ENCODE measurements at places on chromosomes 7 and 10.

DNA sequence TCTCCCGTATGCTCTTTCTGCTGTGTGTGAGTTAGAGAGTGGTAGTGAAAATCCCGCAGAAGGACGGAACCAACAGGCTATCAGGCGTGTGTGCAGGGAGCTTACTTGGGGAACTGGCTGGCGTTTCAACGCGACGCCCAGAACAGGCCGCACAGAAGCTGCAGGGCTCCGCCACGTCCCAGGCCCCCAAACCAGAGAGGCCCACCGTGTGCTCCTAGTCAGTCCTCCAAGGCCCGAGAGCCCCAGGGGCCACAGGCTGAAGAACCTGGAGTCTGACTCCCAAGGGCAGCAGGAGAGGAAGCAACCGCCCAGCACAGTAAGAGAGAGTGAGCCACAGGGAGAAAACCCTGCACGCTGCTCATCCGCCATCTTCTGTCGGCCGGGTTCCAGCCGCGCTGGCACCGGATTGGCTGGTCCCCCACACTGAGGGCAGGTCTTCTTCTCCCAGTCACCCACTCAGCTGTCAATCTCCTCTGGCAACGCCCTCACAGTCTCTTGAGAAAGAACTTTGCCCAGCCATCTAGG lies 730.6 kb upstream of the VSTM2A start:
- H3K4me3 ChIP-seq: no peak overlapping the region
- no peak for DNase-seq
- H3K27me3 ChIP-seq: no peaks in the 10 kb centered on the region

GRCh38 chr7:122572706-122573105 lies 126.2 kb downstream of the RNF133 start:
- DNase-seq: no peak
- H3K27me3 ChIP-seq: no peaks in the 10 kb centered on the region
- no peak overlapping the region for H3K27ac ChIP-seq
- no peaks in the 10 kb centered on the region for H3K4me1 ChIP-seq
- H3K36me3 ChIP-seq: no peaks in the 10 kb centered on the region
- no peak overlapping the region for H3K4me3 ChIP-seq

DNA sequence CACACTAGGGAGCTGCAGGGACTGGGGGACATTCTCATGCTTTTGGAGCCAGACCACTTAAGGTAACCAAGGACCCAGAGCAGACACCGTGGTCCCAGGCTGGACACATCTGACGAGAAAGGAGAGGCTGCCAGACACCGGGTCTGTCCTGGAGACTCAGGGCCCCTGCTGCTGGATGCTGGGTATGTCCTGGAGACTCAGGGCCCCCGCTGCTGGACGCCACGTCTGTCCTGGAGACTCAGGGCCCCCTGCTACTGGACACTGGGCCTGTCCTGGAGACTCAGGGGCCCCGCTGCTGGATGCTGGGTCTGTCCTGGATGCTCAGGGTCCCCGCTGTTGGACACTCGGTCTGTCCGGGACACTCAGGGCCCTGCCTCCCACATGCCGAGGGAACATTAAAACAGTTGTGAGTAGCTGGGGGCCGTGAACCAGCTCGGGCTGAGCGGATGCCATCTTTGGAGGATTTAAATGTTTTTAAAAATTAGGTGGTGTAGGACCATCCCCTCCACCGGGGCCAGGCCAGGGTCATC lies 249.7 kb downstream of the DNAJB6 start:
- peaks cover 24% of the 10 kb centered on the region for H3K27me3 ChIP-seq
- H3K4me3 ChIP-seq: no peak overlapping the region
- no peak overlapping the region for H3K27ac ChIP-seq
- no peaks in the 10 kb centered on the region for H3K36me3 ChIP-seq
- no peak for DNase-seq

- H3K36me3 ChIP-seq: peaks cover 25% of the 10 kb centered on the region
- no peaks in the 10 kb centered on the region for H3K27me3 ChIP-seq
- H3K4me1 ChIP-seq: no peaks in the 10 kb centered on the region
- no peak for DNase-seq
- no peak overlapping the region for H3K4me3 ChIP-seq
- H3K27ac ChIP-seq: no peak overlapping the region
These were observed 13.6 kb downstream of the EIF4EBP2 start for GRCh38 chr10:70417568-70417967.

DNA sequence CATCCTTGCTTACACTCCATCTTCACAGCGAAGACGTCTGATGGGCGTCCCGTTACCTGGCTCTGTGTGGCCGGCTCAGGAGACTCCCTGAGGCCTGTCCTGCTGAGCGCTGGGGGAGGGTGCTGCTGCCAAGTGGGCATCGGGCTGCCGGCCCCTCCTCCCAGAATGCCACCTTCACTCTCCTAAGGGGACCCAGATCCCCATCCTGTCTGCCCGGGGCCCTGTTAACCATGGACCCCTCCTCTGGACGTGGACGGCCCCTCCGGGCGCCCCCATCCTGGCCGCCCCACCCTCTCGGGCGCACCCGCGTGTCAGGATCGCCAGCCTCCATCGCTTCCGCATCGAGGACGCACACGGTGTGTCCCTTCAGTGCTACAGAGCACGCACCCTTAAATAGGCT lies 7.3 kb upstream of the FOXL3 start:
- H3K36me3 ChIP-seq: no peaks in the 10 kb centered on the region
- no peaks in the 10 kb centered on the region for H3K4me1 ChIP-seq
- no peaks in the 10 kb centered on the region for H3K27me3 ChIP-seq
- no peak overlapping the region for H3K4me3 ChIP-seq

- H3K36me3 ChIP-seq: no peaks in the 10 kb centered on the region
- no peak overlapping the region for H3K4me3 ChIP-seq
- no peak for DNase-seq
These were observed 48.6 kb upstream of the KIF5B start for GRCh38 chr10:32104622-32105509.

- no peak for DNase-seq
- H3K4me3 ChIP-seq: no peak overlapping the region
- H3K27me3 ChIP-seq: no peaks in the 10 kb centered on the region
- no peaks in the 10 kb centered on the region for H3K36me3 ChIP-seq
These were observed 55.4 kb downstream of the CRPPA start for GRCh38 chr7:16365952-16366351.

DNA sequence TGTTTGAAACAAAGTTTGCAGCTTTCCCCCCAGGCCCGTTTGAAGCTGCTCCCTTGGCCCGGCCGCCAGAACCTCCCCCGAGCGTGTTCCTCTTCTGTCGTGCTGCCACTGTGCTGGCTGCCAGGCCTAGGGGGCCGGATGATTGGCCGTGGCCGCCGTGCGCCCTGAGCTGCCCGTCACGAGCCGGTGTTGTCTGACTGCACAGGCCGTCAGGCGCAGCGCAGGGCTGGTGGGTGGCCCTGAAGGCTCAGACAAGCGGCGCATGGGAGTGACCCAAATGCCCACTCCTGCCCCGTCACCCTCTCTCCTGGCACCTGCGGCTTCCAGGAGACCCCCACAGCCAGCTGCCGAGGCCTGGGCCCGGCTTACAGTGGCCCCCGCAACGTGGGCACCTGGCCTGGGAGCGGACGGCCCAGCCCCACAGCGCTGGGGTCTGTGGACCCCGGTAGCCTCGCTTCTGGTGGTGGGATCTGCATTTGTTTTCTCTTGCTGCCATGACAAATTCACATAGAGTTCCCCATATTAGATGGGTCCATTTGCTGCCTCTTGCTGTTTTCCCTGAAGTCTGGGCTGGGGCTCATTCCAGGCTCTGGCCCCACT lies 13.1 kb downstream of the JAKMIP3 start:
- no peak overlapping the region for H3K27ac ChIP-seq
- H3K36me3 ChIP-seq: no peaks in the 10 kb centered on the region
- no peaks in the 10 kb centered on the region for H3K4me1 ChIP-seq
- H3K4me3 ChIP-seq: no peak overlapping the region
- H3K27me3 ChIP-seq: no peaks in the 10 kb centered on the region
- DNase-seq: no peak

DNA sequence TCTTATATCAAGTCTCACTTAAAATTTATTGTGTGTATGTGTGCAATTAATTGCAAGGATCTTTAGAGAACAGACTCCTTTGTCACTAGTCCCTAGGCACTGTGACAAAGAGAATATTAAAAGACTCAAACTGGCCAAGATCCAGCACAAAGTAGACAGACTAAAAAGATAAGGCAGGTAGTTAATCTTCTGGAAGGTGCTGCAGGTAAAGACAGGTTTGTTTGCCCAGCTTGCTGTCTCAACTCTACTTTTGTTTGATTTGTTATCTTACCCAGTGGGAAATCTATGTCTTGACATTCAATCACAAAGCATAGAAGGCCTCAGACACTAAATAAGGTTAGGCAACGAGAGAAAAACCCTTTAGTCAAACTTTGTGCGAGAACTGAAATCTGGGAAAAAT lies 807.9 kb upstream of the LRRN3 start:
- H3K27ac ChIP-seq: no peak overlapping the region
- no peak overlapping the region for H3K4me3 ChIP-seq
- H3K36me3 ChIP-seq: no peaks in the 10 kb centered on the region
- no peak for DNase-seq

DNA sequence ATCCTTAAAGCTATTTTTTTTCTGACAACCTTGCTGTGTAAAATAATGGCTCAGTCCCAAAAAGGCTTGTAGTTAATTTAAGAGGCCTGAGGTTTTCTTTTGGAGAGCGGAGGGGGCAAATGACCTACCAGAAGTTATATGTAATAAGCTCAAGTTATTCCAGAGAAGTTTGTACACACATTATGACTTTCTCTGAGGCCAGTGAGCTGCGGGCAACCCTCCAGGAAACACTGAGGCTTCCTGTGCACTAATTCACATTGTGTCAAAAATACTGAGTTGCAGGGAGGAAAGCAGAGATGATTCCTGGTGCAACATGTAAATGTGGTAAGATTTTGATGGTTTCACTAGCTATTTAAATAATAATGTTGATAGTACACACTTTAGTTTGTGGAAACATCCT lies 188.6 kb downstream of the DIP2C start:
- no peak overlapping the region for H3K4me3 ChIP-seq
- no peaks in the 10 kb centered on the region for H3K36me3 ChIP-seq
- DNase-seq: peak; percentile 23
- no peak overlapping the region for H3K27ac ChIP-seq
- H3K4me1 ChIP-seq: peaks cover 14% of the 10 kb centered on the region

- H3K27me3 ChIP-seq: no peaks in the 10 kb centered on the region
- H3K27ac ChIP-seq: no peak overlapping the region
- no peak overlapping the region for H3K4me3 ChIP-seq
- H3K36me3 ChIP-seq: peaks cover 3% of the 10 kb centered on the region
- no peaks in the 10 kb centered on the region for H3K4me1 ChIP-seq
These were observed 21.1 kb downstream of the BTRC start for GRCh38 chr10:101375076-101375475.

DNA sequence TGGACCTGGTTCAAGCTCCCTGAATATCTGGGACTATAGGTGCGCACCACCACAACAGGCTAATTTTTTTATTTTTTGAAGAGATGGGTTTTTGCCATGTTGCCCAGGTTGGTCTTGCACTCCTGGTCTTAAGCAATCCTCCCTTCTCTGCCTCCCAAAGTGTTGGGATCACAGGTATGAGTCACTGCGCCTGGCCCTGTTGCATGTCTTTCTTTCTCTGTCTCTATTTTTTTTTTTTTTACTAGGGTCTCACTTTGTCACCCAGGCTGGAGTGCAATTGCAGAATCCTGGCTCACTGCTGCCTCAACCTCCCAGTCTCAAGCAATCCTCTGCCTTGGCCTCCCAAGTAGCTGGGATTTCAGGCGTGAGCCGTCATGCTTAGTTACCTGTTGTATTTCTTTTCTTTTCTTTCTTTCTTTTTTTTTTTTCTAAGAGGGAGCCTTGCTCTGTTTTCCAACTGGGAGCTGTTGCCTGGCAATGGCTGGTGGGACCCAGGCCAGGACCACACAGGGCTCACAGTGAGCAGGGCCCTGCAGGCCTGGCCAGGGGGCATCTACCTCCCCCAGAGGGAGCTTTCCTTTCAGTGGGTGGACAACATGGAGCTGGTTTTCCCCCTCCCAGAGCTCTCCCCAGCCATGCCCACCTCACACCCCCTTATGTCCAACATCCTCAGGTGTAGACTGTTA lies 6.0 kb downstream of the MYL7 start:
- H3K27ac ChIP-seq: no peak overlapping the region
- no peaks in the 10 kb centered on the region for H3K4me1 ChIP-seq
- no peaks in the 10 kb centered on the region for H3K27me3 ChIP-seq

- no peaks in the 10 kb centered on the region for H3K27me3 ChIP-seq
- H3K27ac ChIP-seq: no peak overlapping the region
- H3K4me3 ChIP-seq: no peak overlapping the region
- DNase-seq: no peak
These were observed 42.9 kb downstream of the ANTXRL start for GRCh38 chr10:46329690-46330016.

DNA sequence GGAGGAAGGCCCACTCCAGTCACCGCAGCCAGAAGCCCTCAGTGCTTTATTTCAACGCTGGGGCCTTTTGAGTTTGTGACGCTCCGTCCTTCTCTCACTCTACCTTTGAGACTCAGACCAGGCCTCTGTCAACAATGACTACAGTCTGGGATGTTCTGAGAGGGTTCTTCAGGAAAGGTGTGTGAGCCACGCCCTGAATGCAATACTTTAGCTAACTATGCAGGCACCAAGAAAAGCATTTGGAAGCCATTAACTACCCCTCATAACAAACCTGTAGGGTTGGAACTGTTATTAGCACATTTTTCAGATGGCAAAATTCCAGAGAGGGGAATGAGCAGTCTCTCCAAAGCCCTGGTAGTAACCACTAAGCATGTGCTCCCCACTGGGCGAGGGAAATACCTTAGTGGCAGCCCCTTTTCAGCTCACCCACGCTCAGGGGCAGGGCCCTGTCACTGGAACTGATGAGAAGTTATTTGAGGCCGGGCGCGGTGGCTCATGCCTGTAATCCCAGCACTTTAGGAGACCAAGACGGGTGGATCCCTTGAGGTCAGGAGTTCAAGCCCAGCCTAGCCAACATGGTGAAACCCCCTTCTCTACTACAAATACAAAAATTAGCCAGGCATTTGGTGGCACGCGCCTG lies 5.7 kb upstream of the ARPC1B start:
- no peak overlapping the region for H3K27ac ChIP-seq
- H3K4me3 ChIP-seq: no peak overlapping the region
- H3K36me3 ChIP-seq: peaks cover 26% of the 10 kb centered on the region
- no peaks in the 10 kb centered on the region for H3K27me3 ChIP-seq
- no peak for DNase-seq

DNA sequence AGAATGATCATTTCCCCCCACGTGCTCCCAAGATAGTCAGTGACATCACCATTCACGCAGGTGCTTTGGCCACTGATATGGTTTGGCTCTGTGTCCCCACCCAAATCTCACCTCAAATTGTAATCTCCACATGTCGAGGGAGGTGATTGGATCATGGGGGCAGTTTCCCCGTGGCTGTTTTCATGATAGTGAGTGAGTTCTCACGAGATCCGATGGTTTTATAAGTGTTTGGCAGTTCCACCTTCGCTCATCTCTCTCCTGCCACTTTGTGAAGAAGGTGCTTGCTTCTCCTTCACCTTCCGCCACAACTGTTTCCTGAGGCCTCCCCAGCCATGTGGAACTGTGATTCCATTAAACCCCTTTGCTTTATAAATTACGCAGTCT lies 205.4 kb upstream of the SH2B2 start:
- peaks cover 8% of the 10 kb centered on the region for H3K4me1 ChIP-seq
- DNase-seq: no peak
- H3K4me3 ChIP-seq: no peak overlapping the region
- H3K27ac ChIP-seq: no peak overlapping the region
- H3K27me3 ChIP-seq: no peaks in the 10 kb centered on the region

- peaks cover 9% of the 10 kb centered on the region for H3K4me1 ChIP-seq
- DNase-seq: no peak
- no peaks in the 10 kb centered on the region for H3K36me3 ChIP-seq
These were observed 255.5 kb upstream of the C7orf33 start for GRCh38 chr7:148334959-148335577.

Measured in natural killer cell (primary cell).